ENCODE measurements at places on chromosomes 3 and 15.
A peak's percentile ranks its signal among the peaks of the same experiment; 100 is the strongest.

GRCh38 chr3:95459706-95460105, 1354.7 kb upstream of the EPHA6 start:
- no peak for DNase-seq

DNA sequence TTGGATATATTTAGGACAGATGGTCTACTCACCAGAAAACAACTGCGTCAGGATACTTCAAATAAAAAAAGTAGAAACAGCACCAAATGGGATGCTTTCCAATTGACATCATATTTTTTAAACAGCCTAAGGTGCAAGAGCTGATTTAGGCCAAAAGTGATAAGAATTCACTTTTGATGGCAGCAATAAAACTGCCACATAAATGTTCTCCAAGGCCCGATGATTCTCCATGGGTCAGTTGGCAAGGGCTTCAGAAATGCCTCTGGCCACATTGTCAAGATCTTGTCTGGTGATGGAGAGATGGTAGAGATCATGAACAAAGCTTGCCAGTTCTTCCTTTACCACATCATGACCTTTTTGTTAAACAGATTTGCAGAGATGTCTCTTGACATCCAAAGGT, 38.9 kb downstream of the LDHAL6B start:
- no peak for DNase-seq

DNA sequence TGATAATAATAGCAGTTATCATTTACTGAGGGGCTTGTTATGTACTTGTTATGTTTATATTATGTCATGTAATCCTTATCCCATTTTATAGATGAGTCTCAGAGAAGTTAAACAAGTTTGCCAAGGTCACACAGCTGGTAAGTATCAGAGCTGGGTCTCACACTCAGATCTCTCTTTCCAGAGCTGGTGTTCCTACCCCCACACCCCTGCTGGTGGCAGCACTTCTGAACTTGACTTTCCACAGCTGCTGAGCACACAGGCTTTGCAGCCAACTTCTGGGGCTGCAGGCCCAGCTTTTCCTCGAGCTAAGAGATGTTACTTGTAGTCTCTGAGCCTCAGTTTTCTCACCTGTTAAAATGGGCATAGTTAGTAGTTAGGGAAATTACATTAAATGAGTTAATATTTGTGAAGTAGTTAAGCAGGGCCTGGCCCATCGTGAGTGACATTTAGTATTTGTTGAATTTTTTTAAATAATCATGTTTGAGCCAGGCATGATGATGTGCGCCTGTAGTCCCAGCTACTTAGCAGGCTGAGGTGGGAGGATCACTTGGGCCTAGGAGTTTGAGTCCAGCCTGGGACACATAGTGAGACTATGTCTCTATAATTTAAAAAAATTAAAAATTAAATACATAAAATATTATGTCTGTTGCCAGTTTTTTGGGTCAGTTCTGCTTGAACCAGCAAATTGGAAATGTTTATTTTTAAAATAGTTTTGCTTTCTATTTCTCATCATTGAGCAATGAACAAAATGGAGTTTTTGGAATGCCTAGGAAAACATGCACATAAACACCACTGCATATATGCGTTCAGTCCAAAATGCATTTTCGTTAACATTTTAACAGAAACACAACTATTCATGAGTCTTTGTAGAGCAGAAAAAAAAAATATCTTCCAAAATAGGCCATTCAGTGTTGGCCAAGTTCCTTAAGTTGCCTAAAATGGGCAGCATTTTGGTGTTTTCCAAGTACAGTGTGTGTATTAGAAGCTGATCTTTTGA, 87.3 kb downstream of the SMAD6 start:
- peak; percentile 80 for DNase-seq

GRCh38 chr3:138945709-138946662, 951 bp downstream of the FOXL2 start:
- peak; percentile 39 for DNase-seq

DNA sequence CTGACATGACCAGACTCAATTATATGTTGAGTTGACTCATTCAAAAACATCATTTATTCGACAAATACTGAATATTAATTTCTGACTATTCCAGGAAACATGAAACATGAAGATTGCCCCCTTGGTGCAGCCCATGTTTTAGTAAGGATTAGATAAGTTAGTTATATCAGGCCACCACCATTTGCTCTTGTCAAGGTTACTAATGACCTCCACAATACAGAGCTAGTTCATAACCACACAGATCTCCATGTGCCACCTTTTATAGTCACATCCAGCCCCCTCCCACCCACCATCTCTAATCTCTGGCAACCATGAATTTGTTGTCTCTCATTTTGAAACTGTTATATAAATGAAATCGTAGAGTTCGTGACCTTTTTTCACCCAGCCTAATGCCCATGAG, 15.7 kb downstream of the KLHL18 start:
- DNase-seq = no peak

GRCh38 chr3:33931512-33931911, 133.1 kb downstream of the PDCD6IP start:
- DNase-seq = no peak

- no peak for DNase-seq
These were observed 72.8 kb upstream of the ACAD9 start for GRCh38 chr3:128806588-128806987.

GRCh38 chr3:130085881-130086280, 4.2 kb downstream of the ALG1L2 start:
- DNase-seq = no peak

- no peak for DNase-seq
These were observed 110.6 kb upstream of the CHRM5 start for GRCh38 chr15:33857726-33858125.

DNA sequence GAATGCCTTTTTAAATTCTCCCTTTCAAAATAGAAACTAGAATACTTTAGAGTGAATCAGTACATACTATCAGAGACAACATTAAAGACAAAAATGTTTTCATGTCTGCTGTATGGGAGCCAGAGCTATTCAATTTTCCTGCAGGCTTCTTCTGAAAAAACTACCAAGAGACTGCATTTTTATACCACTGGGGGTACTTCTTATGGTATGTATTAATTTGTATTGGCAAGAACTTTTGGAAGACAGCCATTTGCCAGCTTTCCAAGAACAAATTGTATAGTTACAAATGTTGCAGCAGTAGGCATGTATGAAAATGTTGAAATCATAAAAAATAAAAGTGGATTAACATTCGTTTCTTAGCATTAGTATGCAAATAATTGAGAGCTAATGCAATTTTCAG, 1010.0 kb upstream of the CADM2 start:
- no peak for DNase-seq

- peak; percentile 52 for DNase-seq
These were observed 332.0 kb upstream of the RASGRP1 start for GRCh38 chr15:38896647-38897046.

GRCh38 chr15:48501208-48501607, 144.3 kb downstream of the FBN1 start:
- no peak for DNase-seq

GRCh38 chr3:172171396-172172075, 132.2 kb downstream of the FNDC3B start:
- peak; percentile 59 for DNase-seq

DNA sequence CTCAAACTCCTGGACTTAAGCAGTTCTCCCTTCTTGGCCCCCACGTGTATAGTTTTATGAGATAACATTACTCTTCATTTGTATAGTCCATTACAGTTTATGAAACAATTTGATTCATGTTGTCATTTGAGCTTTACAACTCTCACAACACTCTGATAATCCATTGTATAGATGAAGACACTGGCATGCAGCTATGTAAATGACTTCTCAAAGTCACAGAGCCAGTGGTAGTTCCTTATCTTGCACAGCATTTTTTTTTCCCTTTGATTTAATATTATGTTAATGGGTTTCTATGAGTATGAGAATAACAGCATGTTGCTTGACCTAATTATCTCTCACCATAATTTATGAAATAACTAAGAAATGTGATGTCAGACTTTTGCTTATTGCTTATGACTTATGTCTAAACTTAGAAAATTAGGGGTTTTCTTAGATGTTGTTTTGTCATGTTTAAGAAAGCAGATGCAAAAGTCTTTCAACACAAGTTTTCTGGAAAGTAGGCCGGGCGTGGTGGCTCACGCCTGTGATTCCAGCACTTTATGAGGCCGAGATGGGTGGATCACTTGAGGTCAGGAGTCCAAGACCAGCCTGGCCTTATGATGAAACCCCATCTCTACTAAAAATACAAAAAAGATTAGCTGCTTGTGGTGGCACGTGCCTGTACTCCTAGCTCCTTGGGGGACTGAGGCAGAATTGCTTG, 13.3 kb downstream of the VPS8 start:
- no peak for DNase-seq

- no peak for DNase-seq
These were observed 2.3 kb upstream of the GP5 start for GRCh38 chr3:194401346-194401745.

DNA sequence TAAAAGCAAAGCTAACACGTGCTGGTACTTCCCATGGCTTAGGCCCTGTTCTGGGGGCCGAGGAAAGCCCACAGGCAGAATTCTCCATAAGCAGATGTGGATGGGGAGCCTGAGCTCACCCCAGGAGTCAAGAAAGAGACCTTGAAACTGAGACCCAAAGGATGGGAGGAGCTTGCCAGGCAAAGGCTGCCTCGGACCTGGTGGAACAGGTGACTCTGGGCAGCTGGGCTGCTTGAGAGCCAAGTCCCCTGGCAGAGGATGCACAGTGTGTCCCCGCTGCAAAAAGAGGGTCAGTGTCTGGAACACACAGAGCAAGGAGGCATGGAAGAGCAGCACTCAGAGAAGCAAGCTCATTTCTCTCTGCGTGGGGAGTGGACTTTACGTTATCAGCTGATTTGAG, 528.7 kb downstream of the GABRG3 start:
- no peak for DNase-seq

GRCh38 chr15:65948383-65948782, 79.1 kb downstream of the RAB11A start:
- no peak for DNase-seq

DNA sequence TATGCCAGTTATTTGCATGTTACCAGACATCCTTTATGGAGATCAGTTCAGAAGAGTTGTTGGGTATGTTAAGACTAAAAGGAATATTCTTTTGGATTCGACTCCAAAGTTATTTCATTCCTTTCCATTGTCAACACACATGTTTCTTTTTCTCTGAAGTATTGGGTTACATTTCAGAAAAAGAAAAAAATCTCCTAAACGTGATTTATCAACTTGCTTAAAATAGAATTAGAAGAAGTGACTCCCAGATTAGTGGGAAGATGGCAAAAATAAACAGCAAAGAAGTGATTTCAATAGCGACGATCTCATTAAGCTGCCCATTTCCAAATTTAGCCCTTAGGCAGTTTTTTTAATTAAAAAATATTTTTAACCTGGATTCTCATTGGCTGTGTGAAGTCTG, 85.4 kb downstream of the TIGIT start:
- DNase-seq = no peak

DNA sequence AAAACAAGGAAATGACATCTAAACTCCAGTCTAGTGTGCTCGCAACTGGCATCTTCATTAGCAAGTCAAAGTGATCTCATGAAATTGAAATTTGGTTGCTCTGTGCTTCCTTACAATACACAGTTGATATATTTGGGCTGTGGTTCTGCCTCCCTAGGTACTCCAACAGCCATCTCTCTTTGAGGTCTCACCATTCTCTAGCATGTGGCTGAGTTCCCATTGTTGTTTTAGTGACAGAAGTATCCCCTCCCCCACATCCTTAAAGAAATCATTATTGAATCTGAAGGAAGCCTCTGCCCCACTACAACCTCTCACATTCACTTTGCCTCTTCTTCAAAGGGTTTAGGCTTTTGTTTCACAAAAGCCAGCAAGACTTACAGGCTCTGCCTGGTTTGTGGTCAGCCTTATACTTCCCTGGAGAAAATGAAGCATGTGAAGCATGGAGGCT, 516.5 kb downstream of the NLGN1 start:
- DNase-seq = peak; percentile 72

- no peak for DNase-seq
These were observed 27.5 kb upstream of the DENND4A start for GRCh38 chr15:65819563-65819960.

GRCh38 chr15:100049936-100050876, 291.6 kb downstream of the ADAMTS17 start:
- DNase-seq = no peak

GRCh38 chr3:15321349-15321748, 11.0 kb downstream of the SH3BP5 start:
- no peak for DNase-seq

GRCh38 chr3:60175680-60176079, 1075.6 kb downstream of the FHIT start:
- DNase-seq = no peak

GRCh38 chr15:69046781-69047180, 32.3 kb downstream of the NOX5 start:
- DNase-seq = no peak

GRCh38 chr3:133984975-133985374, 44.8 kb downstream of the SLCO2A1 start:
- no peak for DNase-seq

DNA sequence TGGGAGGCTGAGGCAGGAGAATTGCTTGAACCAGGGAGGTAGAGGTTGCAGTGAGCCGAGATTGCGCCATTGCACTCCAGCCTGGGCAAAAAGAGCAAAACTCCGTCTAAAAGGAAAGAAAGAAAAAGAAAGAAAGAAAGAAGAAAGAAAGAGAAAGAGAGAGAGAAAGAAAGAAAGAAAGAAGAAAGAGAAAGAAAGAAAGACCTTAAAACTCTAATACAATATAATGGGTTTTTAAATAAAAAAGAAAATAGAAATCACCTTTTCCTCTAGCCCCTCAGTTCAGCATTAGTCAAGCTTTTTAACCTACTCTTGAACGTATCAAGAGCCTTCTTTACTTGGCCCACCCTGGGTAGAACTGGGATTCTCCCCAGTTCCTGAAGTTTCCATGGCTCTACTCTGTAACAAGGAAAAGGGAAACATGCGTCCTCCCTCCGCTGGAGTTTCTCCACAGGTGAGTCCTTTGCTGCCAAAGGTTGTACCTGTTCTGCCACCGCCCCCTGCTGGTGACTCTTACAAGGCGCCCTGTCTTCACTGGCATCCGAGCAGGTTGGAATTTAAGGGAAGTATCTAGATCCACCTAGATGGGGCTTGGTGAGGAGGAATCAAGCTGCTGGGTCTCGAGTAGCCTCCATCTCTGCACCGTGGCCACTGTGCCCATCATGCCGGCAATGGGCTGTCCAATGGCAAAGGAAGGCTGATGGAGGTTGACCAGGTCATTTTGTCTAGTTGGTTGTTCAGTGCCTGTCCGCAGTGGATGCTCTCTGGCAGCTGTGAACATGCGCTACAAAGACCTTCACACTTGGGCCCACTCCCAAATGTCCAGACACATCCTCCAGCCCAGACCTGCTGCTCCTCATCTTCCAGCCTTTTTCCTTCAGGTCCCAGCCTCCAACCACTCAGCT, 20.6 kb upstream of the EPHB3 start:
- DNase-seq = no peak

- no peak for DNase-seq
These were observed 4.2 kb downstream of the PLCL2 start for GRCh38 chr3:16888785-16889607.

GRCh38 chr3:184241141-184241446, 7.7 kb downstream of the ALG3 start:
- DNase-seq = no peak

- peak; percentile 50 for DNase-seq
These were observed 872.3 kb downstream of the ROBO1 start for GRCh38 chr3:78895528-78895927.

DNA sequence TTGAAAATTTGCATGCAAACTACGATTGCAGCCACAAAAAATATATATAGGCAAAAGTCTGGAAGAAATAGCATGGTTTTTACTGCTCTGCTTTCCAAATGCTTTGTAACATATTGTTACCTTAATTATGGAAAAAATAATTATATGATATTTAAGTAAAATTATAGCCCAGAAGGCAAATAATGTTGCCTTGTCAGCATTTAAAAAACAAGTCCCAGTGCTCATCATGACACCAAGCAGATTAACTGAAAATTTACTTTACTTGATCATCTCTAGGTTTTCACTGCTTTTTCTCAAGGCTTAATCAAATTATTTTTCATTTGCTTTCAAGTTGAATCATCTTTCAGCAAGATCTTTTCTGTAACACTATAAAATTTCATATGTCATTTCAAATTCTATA, 262.9 kb downstream of the ZMAT3 start:
- DNase-seq = no peak
